ENCODE measurements at places on chromosomes 2 and 18.

DNA sequence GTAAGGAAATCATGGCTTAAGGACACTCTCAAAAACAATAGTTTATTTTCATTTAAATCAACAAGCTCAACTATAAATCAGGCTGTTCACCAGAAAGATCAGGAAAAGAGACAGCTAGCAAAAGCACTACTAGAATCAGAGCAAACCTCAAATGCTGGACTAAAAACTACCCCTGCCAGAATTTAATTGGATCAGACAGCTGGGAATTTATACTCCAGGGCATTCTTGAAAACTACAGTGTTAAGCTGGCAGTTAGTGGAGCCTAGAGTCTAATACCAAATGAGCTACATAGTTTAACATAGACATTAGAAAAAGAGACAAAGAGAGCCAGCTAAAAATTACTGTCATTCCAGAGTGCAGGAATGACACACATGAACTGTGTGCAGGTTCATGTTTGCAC is 1016.4 kb upstream of the CRIM1 start:
- DNase-seq, result no peak

DNA sequence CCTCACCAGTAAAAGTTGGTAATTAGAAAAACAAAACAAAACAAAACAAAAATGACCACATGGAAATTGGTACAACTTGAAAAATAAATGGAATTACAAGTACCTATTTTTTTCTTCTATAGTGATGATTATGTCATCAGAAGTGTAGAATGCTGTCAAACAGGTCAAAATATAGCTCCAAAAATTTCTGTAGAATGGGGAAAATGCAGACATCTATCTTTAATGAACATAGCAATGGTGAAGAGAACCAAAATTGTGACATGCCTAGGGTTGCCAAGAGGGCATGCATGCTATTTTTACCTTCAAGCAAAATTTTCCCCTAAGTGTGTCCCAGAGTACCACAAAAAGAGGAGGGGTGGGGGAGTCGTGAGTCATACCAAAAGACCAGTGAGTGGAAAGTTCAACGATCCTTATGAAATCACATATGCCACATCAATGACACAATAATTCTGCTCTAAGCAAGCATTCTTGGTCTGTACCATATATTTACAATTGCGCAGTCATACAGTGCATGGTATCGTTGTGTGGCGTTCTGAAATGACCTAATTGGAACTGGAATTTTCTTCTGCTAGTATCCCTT is 1436.4 kb downstream of the SUCLG1 start:
- DNase-seq, result peak; percentile 11

DNA sequence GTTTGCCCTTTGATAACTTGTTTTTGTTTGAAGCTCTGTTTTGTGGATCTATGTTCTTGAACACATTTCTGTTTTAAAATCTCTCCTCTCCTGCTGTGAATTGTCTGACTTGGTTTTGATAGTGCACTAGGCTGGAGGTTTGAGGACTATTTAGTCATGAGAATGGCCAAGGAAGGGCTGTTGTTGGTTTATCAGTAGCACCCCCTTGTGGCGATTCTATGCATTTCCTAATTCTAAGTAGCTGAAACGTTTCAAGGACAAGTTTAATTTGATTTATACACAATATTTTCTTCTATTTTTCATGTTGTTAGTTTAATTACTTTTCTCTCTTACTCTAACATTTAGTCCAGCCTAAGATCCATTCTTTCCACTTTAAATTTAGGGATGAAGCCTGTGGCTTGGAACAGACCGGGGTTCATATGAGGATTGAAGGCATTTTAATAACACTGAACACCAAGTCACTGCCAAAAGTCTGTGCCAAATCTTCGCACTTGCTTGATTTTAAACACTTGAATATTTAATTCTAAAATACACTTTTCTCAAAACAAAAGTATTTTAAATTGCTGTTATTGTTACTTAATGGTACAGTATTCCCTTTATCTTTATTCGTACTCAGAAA is 166.0 kb downstream of the SOCS6 start:
- DNase-seq, result peak; percentile 61

GRCh38 chr2:44546459-44547127 is 184.8 kb downstream of the CAMKMT start:
- no peak for DNase-seq

- no peak for DNase-seq
These were observed 39.8 kb upstream of the DDX18 start for GRCh38 chr2:117774716-117775115.

DNA sequence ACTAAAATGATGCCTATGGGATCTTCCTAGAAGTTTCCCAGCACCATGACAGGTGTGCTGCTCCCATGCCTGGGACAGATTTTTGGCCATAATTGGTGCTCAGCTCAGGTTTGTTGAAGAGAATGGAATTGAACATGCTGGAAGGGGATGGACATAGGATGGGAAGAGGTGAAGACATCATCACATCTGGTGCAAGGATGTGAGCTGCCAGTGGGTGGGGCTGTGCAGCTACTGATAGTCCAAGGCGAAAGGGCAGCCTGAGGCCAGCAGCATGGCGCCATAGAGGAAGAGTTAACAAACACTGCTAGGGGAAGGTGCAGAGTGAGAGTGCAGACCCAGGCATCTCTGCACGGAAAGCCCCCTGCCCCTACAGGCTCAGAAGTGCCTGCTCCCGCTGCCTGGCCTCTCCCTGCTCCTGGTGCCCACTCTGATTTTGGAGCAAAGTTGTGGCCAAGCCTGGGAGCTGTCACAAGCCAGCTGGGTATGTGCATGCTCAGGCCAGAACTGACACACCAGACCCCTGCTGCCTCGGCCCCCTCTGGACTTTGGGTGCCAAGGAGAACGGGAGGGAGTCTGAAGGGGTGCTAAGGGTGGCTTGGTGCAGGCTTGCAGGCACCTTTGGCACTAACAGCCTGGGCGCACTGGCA is 178.6 kb downstream of the ZBTB7C start:
- peak; percentile 37 for DNase-seq

DNA sequence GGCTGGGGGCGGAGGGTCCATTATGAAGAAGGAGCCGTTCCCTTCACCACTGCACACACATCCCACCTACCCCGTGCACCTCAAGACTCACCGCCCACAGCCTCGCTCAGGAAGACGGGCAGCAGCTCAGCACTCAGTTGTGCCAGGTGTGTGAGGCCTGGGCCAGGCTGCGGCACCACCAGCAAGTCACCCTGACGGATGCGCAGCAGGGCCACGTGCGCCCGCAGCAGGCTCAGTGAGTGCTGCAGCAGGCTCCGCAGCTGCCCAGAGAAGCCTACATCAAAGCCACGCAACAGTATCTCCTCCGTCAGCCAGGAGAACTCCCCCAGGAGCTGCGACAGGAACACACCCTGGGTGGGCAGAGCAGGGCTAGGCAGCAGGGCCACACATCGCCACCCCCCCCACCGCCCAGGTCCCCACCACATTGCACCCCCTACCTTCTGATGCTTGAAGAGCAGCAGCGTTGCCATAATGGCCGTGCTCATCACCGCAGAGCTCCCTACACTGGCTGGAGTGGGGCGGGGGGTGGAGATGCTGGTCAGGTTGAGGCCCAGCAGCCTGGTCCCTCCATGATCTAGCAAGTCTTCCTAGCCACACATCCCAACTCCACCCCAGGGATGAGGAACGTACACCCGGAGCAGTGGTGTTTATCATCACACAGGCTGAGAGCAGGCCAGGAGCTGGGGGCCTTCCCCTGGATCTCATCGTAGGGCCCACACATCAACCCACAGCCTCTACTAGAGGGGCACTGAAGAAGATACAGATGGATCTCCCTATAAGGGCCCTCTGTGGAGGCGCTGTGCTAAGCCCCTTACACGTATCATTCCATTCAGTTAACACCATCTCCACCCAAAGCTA is 10.2 kb downstream of the GPAT2 start:
- DNase-seq, result no peak

- no peak for DNase-seq
These were observed 126.7 kb upstream of the ITGB6 start for GRCh38 chr2:160326786-160327185.

DNA sequence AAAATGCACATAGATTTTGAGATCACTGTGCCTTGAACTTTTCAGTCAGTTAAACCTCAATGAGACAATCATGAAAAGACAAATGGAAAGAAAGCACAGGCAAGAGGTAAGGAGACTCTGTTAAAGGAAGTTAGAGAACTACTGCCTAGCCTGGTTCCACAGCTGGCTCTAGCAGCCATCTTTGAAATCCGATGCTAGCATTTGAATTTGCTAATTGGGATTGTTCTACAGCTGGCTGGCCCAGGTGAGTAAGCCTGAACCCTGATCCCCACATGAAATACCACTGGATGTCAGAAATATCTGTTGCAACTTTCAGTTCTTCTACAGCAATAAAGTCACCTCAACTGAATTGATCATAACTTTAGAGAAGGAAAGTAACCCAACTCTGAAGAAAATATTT is 315.2 kb upstream of the CHAC2 start:
- DNase-seq, result no peak

GRCh38 chr2:190378880-190379237 is 29.3 kb upstream of the MFSD6 start:
- no peak for DNase-seq

DNA sequence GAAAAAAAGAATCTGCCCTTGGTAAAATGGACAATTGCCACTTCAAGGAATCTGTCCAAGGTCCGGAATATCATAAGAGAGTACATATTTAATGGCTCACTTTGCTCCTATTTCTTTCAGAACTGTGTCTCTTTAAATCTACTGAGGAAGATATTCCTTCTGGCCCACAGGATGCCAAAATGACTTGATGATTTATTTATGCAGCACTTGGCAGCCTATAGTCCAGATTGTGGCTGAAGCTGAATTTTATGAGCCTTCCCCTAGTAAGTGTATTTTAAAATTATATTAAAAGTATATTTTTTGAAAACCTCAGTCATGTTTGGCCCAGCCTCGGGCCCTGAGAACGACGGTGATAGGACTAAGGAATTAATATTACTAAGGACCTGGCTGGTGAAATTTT is 465.1 kb upstream of the HNRNPA3 start:
- DNase-seq, result peak; percentile 18

DNA sequence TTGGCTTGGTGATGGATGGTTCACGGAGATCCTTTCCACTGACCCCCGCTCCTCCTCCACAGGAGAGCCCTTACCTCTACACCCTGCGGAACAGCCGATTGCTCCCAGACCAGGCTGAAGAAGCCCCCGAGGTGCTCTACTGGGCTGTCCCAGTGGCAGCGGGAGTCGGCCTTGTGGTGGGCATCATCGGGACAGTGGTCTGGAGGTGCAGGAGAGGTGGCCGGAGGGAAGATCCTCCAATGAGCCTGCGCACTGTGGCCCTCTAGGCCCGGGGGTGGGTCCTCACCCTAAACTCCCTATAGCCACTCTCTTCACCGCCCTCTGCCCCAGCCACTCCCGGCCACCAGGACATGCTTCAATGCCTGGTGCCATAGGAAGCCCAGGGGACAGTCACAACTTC is 108.8 kb upstream of the PPP1CB start:
- no peak for DNase-seq

All from stromal cell of bone marrow (primary cell).